CD14-positive monocyte (primary cell): ENCODE measurements at places on chromosomes 13 and 19.

GRCh38 chr13:74077792-74078191, 56.4 kb downstream of the KLF12 start:
- DNase-seq = no peak

GRCh38 chr19:35793381-35794165, 18.2 kb downstream of the ARHGAP33 start:
- DNase-seq = no peak

DNA sequence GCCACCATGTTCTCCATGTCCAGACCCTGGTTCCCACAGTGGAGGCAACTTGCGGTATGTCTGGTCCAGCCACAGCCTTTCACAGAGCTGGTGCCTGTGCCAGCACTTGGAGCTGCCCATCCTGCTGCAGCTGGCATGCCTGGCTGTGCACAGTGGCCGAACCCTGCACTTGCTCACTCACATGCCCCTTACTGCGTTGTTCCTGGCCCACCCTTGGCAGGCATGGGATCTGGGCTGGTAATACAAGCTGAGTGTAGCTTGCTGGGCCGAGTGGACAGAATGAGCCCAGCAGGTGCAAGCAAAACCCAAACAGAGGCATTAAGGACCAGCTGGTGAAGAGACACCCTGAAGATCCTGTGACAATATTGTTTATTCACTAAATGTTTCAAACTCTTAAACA, 583.9 kb upstream of the SLITRK6 start:
- no peak for DNase-seq

DNA sequence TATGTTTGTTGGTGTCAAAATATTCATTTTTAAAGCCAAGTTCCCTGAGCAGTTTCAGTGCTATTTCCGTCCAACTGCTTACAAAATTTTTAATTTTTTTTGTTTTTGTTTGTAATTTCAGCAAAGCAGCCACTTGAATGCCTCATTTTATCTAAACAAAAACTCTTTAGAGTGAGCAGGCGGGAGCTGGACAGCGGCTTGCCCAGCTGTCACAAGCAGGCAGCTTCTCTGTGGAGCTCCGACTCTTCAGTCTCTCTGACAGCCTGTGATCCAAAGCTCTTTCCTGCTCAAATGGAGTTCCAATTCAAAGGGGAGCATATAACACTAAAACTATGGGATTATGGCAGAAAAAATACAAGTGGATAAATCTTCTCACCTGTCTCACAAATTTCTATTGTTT, 618.3 kb upstream of the PCDH20 start:
- no peak for DNase-seq

DNA sequence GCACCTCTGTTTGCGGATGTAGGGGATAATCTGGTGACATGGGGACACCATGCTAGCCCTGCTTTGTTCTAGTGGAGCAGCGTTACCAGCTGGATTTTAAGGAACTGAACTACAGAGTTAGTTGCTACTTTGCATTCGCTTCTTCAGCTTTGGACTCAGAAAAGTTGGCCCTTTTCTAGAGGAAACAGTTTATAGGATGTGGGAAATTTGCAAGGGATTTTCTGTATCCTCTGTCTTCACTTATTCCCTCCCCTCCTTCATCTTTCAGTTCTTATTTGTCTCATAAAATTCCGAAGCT, 2.1 kb downstream of the GATAD2A start:
- no peak for DNase-seq
